ENCODE measurements at places on chromosomes 3 and 15. TPM values are rescaled to one million over a fixed set of nuclear protein-coding genes. Genes with fewer than 3 reads are reported as not detected.
A peak's percentile ranks its signal among the peaks of the same experiment; 100 is the strongest.

Gene GOLGA8R
- total RNA-seq: not detected

DNA sequence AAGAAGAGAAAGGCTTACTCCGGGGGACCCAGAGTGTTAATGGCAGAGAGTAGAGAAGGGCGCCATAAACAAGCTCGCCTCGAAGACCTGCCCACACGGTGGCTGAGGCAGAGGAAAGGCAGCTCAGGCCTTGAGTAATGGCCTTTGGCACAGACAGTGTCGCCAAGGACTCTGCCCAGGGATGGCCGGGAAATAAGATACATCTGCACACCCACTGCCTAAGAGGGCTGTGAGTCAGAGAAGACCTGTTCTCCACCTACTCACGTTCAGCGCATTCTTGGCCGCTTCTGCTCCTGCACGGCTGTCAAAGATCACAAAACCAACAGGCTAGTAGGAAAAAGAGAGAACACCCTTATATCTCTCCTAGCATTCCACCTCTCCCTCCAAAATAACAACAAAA is 26.2 kb downstream of the RBPMS2 start:
- no peaks in the 10 kb centered on the region for H3K36me3 ChIP-seq
- no peak overlapping the region for H3K4me3 ChIP-seq
- no peak for DNase-seq
- no peaks in the 10 kb centered on the region for H3K27me3 ChIP-seq

Gene UBA3
- total RNA-seq: 102 TPM

- no peaks in the 10 kb centered on the region for H3K4me1 ChIP-seq
- DNase-seq: no peak
- no peak overlapping the region for H3K4me3 ChIP-seq
- no peaks in the 10 kb centered on the region for H3K27me3 ChIP-seq
- H3K36me3 ChIP-seq: no peaks in the 10 kb centered on the region
- no peak overlapping the region for H3K27ac ChIP-seq
Observed at GRCh38 chr3:194121891-194122631, 13.9 kb upstream of the HES1 start.

Gene PPP1R14D
- not detected for total RNA-seq

DNA sequence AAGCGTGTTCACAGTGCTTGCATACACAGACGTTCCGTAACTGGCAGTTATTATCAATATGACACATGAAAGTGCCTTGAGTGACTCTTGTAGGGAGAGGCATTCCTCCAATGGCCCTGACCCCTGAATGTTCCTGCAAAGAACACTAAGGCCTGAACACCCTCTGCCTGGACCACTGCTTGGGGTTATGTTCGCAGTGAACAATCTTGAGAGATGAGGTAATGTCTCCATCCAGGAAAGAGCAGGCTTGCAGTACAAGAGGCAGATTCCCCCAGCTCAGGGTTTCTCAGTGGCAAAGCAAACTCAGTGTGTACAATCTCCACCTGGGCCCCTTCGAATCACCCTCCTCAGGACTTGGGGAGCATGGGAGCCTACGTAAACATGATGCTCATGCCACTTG is 324.6 kb downstream of the MAGI1 start:
- no peak for DNase-seq
- no peak overlapping the region for H3K4me3 ChIP-seq
- H3K36me3 ChIP-seq: no peaks in the 10 kb centered on the region

DNA sequence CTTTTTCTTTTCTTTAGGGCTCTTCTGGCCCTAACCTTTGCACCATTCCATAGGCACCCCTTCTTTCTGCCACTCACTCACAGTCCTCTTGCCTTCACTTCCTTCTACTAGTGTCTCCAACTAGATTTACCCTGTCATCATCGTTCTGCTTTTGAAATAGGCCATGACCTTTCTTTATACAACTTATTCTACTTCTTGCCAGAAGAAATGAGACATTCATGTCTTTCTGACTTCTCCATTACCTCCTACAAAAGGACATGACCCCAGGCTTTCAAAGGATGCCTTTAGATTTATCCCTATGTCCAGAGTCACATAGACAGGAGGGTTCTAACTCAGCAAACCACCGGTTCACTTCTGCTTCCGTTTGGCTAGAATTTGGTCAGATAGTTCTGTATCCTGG is 336.4 kb upstream of the LRRFIP2 start:
- no peaks in the 10 kb centered on the region for H3K36me3 ChIP-seq
- DNase-seq: no peak
- no peak overlapping the region for H3K4me3 ChIP-seq
- H3K27ac ChIP-seq: no peak overlapping the region
- no peaks in the 10 kb centered on the region for H3K27me3 ChIP-seq

- H3K27me3 ChIP-seq: no peaks in the 10 kb centered on the region
- H3K4me1 ChIP-seq: no peaks in the 10 kb centered on the region
- H3K36me3 ChIP-seq: no peaks in the 10 kb centered on the region
- peak; percentile 32 for DNase-seq
Observed at GRCh38 chr3:47852604-47853602, 50.0 kb downstream of the DHX30 start.

DNA sequence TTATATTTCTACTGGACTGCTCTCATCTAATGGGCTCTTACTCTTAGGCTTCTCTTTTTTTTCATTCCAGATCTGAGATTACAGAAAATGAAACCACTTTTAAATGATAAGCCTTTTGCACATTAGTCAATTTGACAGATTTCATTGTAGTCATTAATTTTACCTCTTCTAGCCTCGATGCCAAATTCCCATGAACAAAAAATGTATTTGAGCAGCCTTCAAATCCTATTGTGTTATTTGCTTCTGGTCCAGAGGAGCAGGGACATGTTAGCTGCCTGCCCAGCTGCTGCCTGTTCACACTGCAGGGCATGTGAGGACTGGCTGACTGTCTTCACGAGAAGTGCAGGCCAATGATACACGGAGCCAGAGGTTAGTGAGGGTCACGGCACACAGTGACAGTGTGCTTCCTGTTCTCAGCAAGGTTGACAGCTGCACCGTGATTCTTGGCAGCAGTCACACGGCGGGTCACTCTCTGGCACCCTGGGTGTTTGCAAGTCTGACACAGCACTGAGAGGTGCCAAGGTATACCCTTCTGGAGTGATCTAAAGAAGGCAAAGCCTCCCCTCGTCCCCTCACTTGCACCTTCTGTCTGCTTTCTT is 40.8 kb downstream of the KAT2B start:
- no peak overlapping the region for H3K4me3 ChIP-seq
- H3K36me3 ChIP-seq: no peaks in the 10 kb centered on the region
- peaks cover 40% of the 10 kb centered on the region for H3K4me1 ChIP-seq
- H3K27me3 ChIP-seq: no peaks in the 10 kb centered on the region
- H3K27ac ChIP-seq: no peak overlapping the region
- DNase-seq: no peak

GRCh38 chr15:47400603-47401002 is 316.7 kb upstream of the SEMA6D start:
- H3K36me3 ChIP-seq: no peaks in the 10 kb centered on the region
- DNase-seq: no peak
- H3K27me3 ChIP-seq: no peaks in the 10 kb centered on the region
- H3K4me1 ChIP-seq: peaks cover 4% of the 10 kb centered on the region

Gene ZBBX
- 7.4 TPM for total RNA-seq

DNA sequence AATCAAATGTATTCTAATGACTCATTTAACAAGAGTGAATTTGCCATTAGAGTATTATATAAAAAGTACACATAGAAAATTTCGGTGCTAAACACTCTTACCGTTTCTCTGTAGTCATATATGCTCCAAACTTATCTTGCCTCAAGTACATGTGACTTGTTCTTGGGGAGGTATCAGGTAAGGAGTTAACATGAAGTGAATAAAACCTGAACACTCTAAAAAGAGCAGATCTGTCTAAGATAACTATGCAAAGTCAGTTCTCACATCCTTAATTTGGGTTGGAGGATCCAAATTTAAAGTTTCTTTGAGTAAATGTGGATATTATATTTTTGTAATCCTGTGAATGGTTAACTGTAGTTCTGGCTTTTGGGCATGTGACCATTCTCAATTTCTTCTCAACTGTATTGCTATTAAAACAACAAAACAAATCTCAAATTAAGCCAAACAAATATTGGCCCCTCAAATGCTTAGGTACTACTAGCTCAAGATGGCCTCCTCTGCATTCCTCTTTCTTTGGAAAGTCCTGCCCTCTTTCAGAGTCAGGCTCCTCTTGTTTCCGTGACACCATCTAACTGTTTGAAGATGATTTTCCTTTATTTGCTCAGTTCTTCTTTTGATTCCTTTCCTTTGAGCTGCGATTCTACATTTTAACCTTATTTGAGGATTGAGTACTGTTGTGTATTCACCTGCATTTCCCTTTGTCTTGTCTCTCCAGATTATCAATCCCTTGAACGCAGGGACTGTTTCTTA is 4.2 kb downstream of the EDEM1 start:
- no peaks in the 10 kb centered on the region for H3K4me1 ChIP-seq
- H3K27me3 ChIP-seq: peaks cover 7% of the 10 kb centered on the region
- H3K27ac ChIP-seq: no peak overlapping the region
- no peaks in the 10 kb centered on the region for H3K36me3 ChIP-seq
- no peak overlapping the region for H3K4me3 ChIP-seq

DNA sequence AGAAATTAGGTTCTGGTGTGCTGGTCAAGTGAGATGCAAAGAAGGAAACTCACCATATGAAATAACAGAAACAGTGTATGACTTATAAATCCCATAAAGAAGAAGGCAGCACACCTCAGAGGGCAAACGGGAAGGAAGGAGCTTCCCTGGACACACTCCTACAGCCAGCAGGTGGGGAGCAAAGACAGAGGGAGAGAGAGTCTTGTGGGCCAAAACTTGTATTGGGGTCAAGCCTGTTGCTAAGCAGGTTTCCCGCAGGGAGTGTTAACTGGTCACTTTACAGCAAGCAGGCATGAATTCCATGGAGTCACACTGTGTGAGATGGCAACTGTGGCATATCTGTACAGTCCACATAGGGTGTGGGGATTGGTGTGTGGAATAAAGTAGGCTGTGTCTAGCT is 222.9 kb upstream of the NDN start:
- no peak overlapping the region for H3K4me3 ChIP-seq
- no peaks in the 10 kb centered on the region for H3K27me3 ChIP-seq

GRCh38 chr15:65050270-65050669 is 5.1 kb downstream of the SLC51B start:
- no peak overlapping the region for H3K27ac ChIP-seq
- no peaks in the 10 kb centered on the region for H3K4me1 ChIP-seq
- H3K36me3 ChIP-seq: no peaks in the 10 kb centered on the region
- H3K27me3 ChIP-seq: peaks cover 13% of the 10 kb centered on the region
- DNase-seq: no peak

DNA sequence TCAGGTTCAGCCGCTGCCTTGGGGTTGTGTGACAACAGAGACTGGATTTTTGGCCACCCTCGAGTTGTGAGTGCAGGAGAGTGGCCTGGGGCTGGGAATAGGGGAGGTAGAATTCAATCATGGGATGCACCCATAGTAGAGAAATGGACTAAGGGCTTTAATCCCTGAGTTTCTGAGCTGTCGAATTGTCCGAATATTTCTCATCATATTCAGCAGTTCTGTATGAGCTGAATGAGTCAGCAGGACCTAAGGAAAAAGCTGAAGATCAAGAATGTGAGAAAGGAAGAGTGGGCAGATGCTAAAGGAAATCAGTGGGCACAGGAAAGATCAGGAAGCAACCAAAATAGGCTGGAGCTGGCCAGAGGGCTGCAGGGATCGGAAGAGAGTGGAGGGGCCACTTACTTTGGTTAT is 44.4 kb upstream of the SACM1L start:
- no peak overlapping the region for H3K27ac ChIP-seq
- H3K27me3 ChIP-seq: no peaks in the 10 kb centered on the region
- DNase-seq: no peak
- no peaks in the 10 kb centered on the region for H3K4me1 ChIP-seq

GRCh38 chr15:85112997-85113396 is 131.3 kb downstream of the PDE8A start:
- H3K4me3 ChIP-seq: no peak overlapping the region
- no peak overlapping the region for H3K27ac ChIP-seq
- no peak for DNase-seq
- H3K27me3 ChIP-seq: no peaks in the 10 kb centered on the region

GRCh38 chr3:24907106-24907505 is 412.5 kb upstream of the THRB start:
- H3K27me3 ChIP-seq: no peaks in the 10 kb centered on the region
- no peaks in the 10 kb centered on the region for H3K4me1 ChIP-seq
- no peak overlapping the region for H3K4me3 ChIP-seq
- no peaks in the 10 kb centered on the region for H3K36me3 ChIP-seq
- no peak overlapping the region for H3K27ac ChIP-seq

Gene CHRM5
- total RNA-seq: not detected

- H3K4me3 ChIP-seq: no peak overlapping the region
- no peaks in the 10 kb centered on the region for H3K27me3 ChIP-seq
- H3K27ac ChIP-seq: no peak overlapping the region
- no peak for DNase-seq
Observed at GRCh38 chr15:70474471-70475406, 288.6 kb downstream of the UACA start.

Gene TMPRSS7
- total RNA-seq: not detected

DNA sequence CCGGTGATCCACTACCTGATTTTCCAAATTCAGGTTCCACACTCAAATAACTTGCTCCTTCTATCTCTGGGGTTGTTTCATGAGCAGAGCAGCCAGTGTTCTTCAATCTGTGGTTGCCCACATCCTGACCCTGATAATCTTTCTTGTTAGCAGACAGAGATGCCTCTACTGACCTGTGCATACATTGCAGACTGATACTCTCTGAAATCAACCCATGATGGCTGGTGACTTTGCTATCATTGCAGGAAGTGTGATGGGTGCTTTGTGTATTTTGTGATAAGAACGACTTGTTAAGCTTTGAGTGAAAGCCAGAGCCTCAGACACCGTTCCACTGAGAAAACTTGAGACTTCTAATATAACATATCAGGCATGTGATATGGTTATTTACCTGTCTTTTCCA is 39.9 kb downstream of the GATM start:
- DNase-seq: no peak
- no peaks in the 10 kb centered on the region for H3K4me1 ChIP-seq
- H3K36me3 ChIP-seq: no peaks in the 10 kb centered on the region
- H3K27me3 ChIP-seq: no peaks in the 10 kb centered on the region
- no peak overlapping the region for H3K27ac ChIP-seq

- H3K4me3 ChIP-seq: no peak overlapping the region
- H3K36me3 ChIP-seq: peaks cover 9% of the 10 kb centered on the region
- no peaks in the 10 kb centered on the region for H3K4me1 ChIP-seq
- DNase-seq: no peak
- H3K27ac ChIP-seq: no peak overlapping the region
Observed at GRCh38 chr3:97949110-97949485, 23.1 kb downstream of the RIOX2 start.

DNA sequence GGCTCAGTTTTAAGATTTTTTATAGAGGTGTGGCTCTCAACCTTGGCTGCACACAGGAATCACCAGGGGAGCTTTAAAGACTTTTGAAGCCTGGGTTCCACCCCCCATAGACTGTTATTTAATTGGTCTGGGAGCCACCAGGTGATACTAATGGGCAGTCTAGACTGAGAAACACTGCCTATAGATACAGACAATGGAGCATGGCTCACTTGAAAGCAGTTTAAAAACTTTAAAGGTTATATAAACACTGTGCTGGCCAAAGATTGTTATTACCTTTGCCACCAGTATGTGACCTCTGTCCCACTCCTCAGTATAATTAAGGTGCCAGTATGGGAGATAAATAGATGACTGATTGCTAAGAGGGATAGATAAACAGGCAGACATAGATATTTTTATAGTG is 3.8 kb downstream of the GOLIM4 start:
- H3K27ac ChIP-seq: no peak overlapping the region
- H3K4me3 ChIP-seq: no peak overlapping the region
- H3K27me3 ChIP-seq: no peaks in the 10 kb centered on the region
- peak; percentile 15 for DNase-seq

GRCh38 chr15:92968926-92969651 is 69.0 kb downstream of the CHD2 start:
- H3K27ac ChIP-seq: no peak overlapping the region
- H3K4me1 ChIP-seq: no peaks in the 10 kb centered on the region
- H3K4me3 ChIP-seq: no peak overlapping the region
- peaks cover 52% of the 10 kb centered on the region for H3K36me3 ChIP-seq
- DNase-seq: no peak

- peaks cover 11% of the 10 kb centered on the region for H3K4me1 ChIP-seq
- H3K27ac ChIP-seq: no peak overlapping the region
- no peaks in the 10 kb centered on the region for H3K27me3 ChIP-seq
Observed at GRCh38 chr3:62027796-62028195, 345.6 kb downstream of the FEZF2 start.
